ENCODE measurements at places on chromosomes 5 and 9. TPM values are rescaled to one million over a fixed set of nuclear protein-coding genes. Genes with fewer than 3 reads are reported as not detected.

Gene MSX2
- total RNA-seq = 4.6 TPM

Gene SNCAIP
- not detected for total RNA-seq

Gene IL33
- total RNA-seq = 0.23 TPM

Gene ACTBL2
- total RNA-seq = 0.08 TPM

Gene SLC6A19
- 0.22 TPM for total RNA-seq

Gene CSF1R
- total RNA-seq = 0.10 TPM

Gene FTMT
- not detected for total RNA-seq

Gene NEURL1B
- 5.2 TPM for total RNA-seq

Gene OMD
- total RNA-seq = not detected

Gene SLC9A3
- total RNA-seq = 2.6 TPM

Gene PPIP5K2
- total RNA-seq = 22.1 TPM

Gene FOXD1
- total RNA-seq = 12.2 TPM

Gene DOLPP1
- total RNA-seq = 17.7 TPM

Gene POU5F2
- total RNA-seq = not detected

Gene PCA3
- not detected for total RNA-seq

Gene PCDHA2
- total RNA-seq = not detected

Gene EIF4E1B
- total RNA-seq = not detected

Gene CFAP77
- 0.19 TPM for total RNA-seq

Gene ASB6
- total RNA-seq = 20.0 TPM

Gene TEX48
- total RNA-seq = not detected

Gene SLC34A3
- 0.28 TPM for total RNA-seq

Gene GPR21
- total RNA-seq = not detected

Gene PPP3R2
- total RNA-seq = not detected

Gene ZNF79
- 6.8 TPM for total RNA-seq

Gene SEMA4D
- 4.3 TPM for total RNA-seq

Gene AMBP
- 7.5 TPM for total RNA-seq

Gene BBLN
- total RNA-seq = 43.1 TPM

Gene MACIR
- total RNA-seq = 19.7 TPM

Gene SLC25A48
- total RNA-seq = not detected

Gene BOD1
- 66.0 TPM for total RNA-seq

Gene IFNK
- not detected for total RNA-seq

Gene SLC22A4
- 5.5 TPM for total RNA-seq

Gene PCDHGA6
- 0.24 TPM for total RNA-seq

Gene PTCH1
- 2.8 TPM for total RNA-seq

Gene TSSK1B
- total RNA-seq = not detected

Gene TMC1
- 0.10 TPM for total RNA-seq

Gene RELL2
- 3.5 TPM for total RNA-seq

Gene ACSL6
- 0.06 TPM for total RNA-seq

Gene ZNF608
- total RNA-seq = 0.86 TPM

Gene PPP2R2B
- total RNA-seq = 0.12 TPM

Gene PAIP2
- total RNA-seq = 83.2 TPM

Gene PARP8
- total RNA-seq = 0.07 TPM

Gene RMI1
- 11.2 TPM for total RNA-seq

Gene TAF1L
- total RNA-seq = not detected

Gene IL4
- not detected for total RNA-seq

Gene TNFSF15
- 0.08 TPM for total RNA-seq

Gene SLC38A9
- 19.2 TPM for total RNA-seq

Gene LECT2
- not detected for total RNA-seq

Gene CDKN2B-AS1
- not detected for total RNA-seq

Gene RPS23
- 5,486 TPM for total RNA-seq

Gene SH3RF2
- total RNA-seq = 2.9 TPM

Gene PCDHAC2
- total RNA-seq = 4.4 TPM

Gene GMCL2
- total RNA-seq = not detected

Gene TOR2A
- 17.3 TPM for total RNA-seq
